Hippocampal formation (tissue), 2 donors: ENCODE measurements at places on chromosomes 2 and 18.

- DNase-seq = no peak
These were observed 31.3 kb upstream of the CDCA7 start for GRCh38 chr2:173323371-173323770.

DNA sequence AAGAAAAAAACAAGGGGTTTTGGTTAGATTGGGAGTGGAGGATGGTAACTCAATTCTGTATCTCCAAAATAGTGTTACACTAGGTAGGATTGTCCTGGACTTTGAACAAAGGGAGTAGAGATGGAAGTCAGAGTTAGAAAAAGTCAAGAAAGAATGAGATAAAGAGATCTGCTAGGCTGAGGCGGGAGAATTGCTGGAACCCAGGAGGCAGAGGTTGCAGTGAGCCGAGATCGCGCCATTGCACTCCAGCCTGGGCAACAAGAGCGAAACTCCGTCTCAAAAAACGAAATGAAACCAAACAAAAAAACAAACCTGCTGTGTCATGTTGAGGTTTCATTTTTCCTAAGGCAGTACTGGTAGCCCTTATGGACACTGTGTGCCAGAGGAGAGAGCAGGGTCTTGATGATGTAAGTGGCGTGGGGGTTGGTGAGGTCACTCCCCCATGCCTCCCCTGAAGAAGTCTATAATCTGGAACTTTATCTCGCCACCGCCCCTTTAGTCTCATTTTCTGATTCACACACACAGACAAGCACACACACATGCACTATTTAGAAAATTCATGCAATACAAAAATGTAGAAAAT is 10.5 kb downstream of the DRC1 start:
- DNase-seq = no peak

DNA sequence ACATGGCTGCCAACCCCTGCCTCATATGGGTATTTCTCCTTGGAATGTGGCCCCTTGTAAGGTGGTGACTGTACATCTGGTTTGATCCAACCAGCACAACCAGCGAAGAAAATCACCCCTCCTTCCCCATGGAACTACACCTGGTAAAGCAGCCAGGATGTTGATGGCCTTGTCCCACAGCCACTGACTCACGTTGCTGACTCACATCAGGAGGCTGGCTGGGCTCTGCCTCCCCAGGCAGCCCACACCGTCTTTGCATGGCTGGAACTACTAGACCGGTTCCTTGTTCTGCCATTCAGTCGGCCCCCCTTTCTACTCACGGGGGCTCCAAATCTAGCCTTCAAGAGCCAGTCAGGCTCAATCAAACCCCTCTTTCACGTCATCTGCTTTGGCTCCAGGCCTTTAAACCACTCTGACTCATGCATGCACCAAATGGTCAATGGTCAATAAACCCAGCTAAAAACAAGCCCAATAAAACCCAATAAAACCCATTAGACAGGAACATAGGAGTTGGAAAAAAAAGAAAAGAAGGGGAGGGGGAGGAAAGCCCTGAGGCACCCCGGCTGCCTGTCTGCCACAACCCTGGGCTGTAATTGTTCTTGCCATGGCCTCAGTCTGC is 114.8 kb downstream of the PLB1 start:
- no peak for DNase-seq

GRCh38 chr2:58227171-58227917 is 13.8 kb downstream of the FANCL start:
- no peak for DNase-seq

DNA sequence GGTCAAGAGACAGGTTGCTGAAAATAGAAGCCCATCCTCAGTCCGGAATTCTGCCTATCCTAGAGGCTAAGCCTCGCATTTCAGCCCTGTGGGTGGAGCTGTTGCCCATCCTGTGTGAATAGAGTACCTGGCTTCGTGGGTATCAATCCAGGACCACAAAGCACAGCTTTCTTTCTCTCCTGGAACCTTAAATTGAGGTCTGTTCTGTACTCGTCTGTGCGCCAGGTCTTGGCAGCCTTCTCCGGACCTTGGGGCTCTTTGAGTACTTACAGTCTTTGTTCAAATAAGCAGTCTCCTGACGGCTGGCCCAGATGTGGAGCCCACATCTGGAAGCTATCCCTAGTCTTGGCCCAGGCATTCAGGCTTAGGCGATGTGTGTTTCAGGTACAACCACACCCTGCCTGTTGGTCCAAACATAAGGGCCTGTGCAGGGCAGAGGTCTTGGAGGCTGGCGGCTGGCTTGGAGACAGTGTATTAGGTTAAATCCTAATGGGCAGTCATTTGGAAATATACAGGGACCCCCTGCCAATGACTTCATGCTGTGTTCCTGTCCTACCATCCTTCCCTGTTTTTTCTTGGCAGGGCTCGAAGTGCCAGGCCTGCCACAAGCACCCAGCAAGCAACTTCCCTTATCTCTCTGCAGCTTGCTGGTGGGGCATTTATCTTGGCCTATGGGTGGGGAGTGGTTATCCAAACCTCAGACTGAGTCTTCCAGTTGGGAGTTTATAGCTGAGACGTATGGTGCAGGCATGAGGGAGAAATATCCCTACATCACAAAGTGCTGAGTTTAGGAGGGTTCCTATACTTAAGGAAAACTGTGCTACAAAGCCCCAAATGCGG is 294.1 kb downstream of the BCL2 start:
- DNase-seq = no peak

DNA sequence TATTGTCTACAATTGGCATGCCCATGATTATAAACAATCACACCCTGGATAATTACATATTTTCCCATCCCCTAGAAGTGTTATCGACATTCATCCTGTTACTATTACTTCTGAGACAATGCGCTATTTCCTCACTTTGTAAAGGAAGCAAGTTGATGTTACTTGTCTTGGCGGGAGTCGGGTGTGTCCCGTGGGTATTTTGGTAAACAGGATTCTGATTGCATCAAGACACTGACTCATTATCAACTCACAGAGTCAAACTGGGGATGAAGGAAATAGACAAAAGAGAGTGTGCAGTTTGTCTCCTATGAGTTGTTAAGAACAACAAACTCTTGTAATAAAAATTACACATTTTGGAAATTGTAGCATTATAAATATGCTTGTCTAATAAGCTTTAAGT is 142.7 kb downstream of the GALR1 start:
- DNase-seq = no peak

DNA sequence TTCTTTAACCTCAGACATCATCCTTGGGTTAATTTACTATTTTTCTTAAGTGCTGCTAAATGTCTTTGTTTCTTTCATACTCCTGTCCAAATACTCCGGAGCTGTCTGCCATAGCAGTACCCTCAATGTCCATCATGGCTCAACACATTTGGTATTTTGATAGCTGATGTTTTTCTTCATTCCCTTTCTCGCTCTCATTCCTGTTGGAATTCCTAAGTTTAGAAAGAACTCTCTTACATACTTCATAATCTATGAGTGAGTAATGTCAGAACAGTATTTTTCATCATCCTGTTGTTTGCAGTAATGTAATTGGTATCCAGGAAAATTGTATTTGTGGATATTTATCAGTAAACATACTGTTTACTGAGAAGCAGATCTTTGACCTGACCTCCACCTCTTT is 282.9 kb downstream of the PTGR3 start:
- no peak for DNase-seq
